Activated B cell treated with CpG ODN at 0.5 μM for 24 hours (primary cell): ENCODE measurements at places on chromosomes 6 and 20.

DNA sequence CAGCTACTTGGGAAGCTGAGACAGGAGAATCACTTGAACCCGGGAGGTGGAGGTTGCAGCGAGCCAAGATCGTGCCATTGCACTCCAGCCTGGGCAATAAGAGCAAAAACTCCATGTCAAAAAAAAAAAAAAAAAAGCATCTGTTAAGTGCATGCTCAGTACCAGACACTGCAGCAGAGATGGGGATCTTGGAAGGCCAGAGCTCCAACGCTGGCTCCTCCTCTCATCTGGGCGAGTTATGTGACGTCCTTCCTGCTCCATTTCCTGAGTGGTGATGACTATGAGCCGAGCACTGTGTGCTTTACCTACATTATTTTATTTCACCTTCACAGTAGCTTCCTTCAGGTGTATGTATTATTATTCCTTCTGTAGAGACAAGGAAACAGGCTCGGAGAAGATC lies 38.5 kb upstream of the CDH22 start:
- DNase-seq, result no peak

- peak; percentile 41 for DNase-seq
These were observed 122.1 kb upstream of the SPACA1 start for GRCh38 chr6:87925373-87926060.

DNA sequence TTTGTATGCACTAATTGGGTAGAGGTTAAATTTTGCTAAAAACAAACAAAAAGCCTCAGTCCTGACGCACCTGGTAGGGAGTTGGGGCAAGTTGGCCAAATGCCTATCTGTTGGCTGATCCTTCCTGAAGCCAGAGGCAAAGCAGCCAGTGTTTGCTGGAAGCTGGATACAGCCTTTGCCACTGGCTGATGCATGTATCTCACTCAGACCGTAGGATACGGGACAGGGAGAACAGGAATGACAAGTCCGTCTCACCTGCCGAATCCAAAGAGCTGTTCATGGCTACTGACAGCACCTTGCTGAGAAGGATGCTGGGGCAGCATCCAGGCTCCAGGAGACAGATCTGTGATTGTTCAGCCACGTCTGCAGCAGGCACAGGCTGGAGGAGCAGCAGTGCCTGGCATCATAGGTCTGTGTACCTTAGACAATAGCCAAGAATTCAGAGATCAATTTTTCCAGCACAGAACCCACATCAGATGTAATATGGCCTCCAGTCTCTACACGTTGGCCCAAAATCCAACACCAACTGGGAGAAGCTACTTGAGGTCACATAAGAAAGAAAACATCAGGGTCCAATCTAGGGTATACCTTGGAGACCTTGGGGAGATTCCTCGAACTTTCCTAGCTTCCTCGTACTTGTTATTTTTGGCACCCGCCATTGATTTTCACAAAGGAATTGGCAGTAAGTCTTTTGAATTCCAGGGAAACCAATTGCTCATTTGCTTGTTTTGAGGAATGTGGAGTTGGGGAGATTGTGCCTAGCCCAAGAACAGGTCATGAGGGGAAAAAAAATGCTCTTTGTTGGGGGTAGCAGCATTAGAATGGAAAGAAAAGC lies 108.5 kb upstream of the ARMC2 start:
- no peak for DNase-seq

DNA sequence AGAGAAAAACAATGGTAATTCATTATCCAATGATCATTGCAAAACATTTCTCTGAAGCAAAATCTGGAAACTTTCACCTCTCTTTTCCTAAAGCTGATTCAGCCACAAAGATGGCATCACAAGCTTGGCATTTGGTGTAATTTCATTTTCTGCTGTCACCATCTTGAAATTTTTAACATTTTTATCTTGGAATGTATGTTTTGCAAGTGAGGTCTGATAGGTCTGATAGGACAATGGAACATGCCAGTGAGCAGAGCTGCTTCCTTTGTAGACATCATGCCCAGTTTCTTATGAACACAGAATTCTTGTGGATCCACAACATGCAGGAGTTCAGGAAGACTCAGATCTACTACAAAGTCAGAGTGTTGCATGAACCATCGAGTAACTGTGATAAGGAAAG lies 969.6 kb downstream of the EYS start:
- DNase-seq, result no peak

GRCh38 chr6:81126150-81126549 lies 626.3 kb downstream of the TENT5A start:
- no peak for DNase-seq

DNA sequence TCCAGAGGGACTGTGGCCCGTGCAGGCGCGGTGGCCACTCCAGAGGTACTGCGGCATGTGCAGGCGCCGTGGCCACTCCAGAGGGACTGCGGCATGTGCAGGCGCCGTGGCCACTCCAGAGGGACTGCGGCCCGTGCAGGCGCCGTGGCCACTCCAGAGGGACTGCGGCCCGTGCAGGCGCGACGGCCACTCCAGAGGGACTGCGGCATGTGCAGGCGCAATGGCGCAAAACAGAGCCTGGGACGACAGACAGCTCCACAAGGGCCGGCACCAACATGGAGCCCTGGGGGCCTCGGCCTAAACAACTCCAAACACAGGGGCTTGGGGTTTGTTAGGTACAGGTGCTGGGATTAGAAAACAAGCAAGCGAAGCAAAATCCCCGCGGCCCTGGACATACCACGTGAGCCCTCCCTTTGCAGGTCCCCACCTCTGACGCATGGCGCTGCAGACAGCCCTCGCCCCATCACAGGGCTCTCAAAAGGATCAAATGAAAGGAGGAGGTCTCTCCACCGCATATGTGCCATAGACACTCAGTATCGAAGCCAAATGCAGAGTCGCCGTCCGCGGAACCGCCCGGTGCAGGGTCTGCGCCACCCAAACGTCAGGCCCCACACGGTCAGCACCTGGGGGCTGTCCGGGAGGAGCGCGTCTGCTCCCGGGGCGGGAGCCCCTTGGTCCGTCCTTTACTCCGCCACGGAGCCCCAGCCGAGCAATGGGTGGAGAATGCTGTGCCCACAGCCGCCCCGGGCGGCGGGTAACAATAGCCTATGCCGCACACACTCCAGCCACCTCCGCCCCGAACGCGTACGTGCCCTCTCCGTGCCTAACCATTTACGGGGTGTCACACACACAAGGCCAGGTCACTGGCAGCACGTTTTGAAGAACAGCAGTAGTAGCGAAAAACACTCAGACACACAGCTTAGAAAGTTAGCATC lies 85.7 kb downstream of the TAF4 start:
- DNase-seq, result no peak

GRCh38 chr20:432677-433299 lies 24.7 kb downstream of the RBCK1 start:
- no peak for DNase-seq

GRCh38 chr6:82840571-82840970 lies 225.1 kb downstream of the UBE3D start:
- no peak for DNase-seq

- no peak for DNase-seq
These were observed 41.6 kb upstream of the IYD start for GRCh38 chr6:150327117-150327774.

GRCh38 chr6:155504848-155505607 lies 49.4 kb upstream of the NOX3 start:
- DNase-seq, result no peak

GRCh38 chr6:105235155-105235554 lies 55.3 kb upstream of the POPDC3 start:
- DNase-seq, result no peak

GRCh38 chr6:39812853-39813533 lies 20.8 kb downstream of the DAAM2 start:
- no peak for DNase-seq

DNA sequence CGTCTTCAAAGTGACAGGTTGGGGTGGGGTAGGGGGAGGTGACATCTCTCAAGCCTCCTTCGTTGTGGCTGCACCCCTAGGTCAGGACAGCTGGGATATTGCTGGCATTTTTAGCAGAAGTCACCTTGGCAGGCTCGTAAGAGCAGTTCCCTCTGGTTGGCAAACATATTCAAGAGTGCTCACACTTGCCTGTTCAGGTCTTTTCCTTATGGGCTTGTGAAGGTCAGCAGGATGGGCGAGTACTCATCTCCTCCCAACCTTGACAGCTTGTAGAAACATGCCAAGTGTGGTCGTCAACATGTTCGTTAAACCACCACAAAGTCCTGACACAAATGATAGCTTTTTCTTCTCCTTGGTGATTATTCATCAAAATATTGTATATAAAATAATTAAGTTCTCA lies 113.6 kb downstream of the HDGFL1 start:
- DNase-seq, result no peak

DNA sequence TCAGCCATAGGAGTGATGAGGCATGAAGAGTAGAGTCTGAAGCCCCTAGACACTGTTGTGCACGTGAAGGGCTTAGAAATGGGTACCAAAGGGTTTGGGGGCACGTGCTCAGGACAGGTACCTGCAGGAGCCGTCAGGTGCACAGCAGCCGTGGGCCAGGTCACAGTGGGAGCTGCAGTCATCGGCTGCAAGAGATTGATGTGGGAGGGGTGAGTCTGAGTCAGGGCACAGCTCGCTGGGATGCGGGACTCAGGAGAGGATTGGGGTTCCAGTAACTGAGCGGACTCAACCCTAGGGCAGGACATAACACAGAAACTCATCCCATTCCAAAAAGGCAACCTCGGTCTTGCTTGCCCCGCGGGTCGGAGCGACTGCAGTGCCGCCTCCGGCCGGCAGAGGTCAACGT lies 1.1 kb downstream of the DLK2 start:
- no peak for DNase-seq

DNA sequence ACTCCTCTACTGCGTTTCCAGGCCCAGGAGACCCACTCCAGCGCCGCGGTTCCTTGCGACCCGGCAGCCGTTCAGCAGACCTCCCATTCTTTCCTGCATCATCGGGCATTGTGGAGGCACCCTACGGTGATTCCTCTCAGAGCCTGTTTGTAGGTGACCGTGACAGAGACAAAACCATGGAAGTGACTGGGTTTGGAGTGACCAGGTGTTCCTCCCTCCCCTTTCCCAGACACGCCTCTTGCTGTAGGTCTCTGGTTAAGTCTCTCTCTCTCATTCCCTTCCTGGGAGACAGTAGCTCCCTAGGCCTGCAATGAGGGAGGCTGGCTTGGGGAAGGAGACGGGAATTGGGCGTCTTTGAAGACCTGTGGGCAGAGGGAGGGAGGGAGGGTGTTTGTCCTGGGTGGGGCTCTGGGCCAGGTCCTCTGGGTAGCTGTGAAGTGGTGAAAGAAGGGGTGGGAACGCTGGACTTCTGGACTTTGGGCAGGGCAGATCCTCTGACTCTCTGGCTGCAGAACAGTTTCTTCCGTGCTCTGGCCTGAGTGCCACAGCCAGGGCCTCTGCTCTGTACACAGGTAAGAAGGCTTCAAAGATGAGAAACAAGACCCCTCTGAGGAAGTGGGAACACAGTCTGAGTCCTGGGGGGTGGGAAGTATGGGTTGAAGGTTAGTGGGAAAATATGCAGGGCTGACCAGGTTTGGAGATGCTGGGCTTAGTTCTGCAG lies 763 bp downstream of the KLC4 start:
- DNase-seq, result no peak

- DNase-seq, result no peak
These were observed at the start of gene RHAG for GRCh38 chr6:49636713-49637349. TSS of gene RHAG (minus strand) at chr6:49636839. CDS start at chr6:49636812, 27 bp downstream.

GRCh38 chr6:63864671-63865318 lies 229.2 kb downstream of the PHF3 start:
- no peak for DNase-seq

GRCh38 chr6:138560130-138560860 lies 61.0 kb upstream of the NHSL1 start:
- DNase-seq, result no peak

GRCh38 chr6:55447891-55448290 lies 120.6 kb downstream of the GFRAL start:
- DNase-seq, result no peak

- DNase-seq, result no peak
These were observed 2.9 kb upstream of the TDRD6 start for GRCh38 chr6:46684771-46685170.

- no peak for DNase-seq
These were observed 128.9 kb downstream of the OTOR start for GRCh38 chr20:16877053-16877554.

- no peak for DNase-seq
These were observed 97.2 kb downstream of the OPN5 start for GRCh38 chr6:47879015-47879414.

DNA sequence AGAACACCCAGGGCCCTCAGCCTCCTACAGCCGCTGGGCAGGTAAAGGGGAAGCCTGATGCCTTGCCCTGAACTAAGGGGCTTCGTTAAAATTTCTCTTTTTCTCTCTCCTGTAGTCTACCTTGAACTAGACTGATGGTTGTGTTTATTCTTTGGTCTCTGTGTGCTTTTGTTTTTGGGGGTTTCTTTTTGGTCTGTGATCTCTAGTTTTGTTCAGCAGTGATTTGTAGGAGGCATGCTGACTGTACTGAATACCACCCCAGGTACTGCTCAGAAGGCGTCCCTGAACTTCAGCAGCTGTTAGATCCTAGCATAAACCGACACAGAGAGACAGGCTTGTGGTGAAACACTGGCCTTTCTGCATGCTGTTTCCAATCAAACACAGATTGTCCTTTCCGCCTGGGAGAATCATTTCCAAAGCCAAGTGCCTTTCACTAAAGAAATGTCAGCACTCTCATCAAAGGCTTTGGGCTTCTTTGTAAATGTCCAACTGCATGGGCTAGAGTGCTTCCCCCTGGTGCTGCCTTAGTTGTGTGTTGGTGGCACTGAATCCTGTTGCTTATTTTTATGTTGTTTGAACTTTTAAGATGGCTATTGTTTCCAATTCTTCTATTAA lies 364.7 kb upstream of the SASH1 start:
- DNase-seq, result no peak

- no peak for DNase-seq
These were observed 9.8 kb downstream of the MRPS18A start for GRCh38 chr6:43677759-43678158.

GRCh38 chr20:23362392-23363256 lies 642 bp downstream of the GZF1 start:
- no peak for DNase-seq

DNA sequence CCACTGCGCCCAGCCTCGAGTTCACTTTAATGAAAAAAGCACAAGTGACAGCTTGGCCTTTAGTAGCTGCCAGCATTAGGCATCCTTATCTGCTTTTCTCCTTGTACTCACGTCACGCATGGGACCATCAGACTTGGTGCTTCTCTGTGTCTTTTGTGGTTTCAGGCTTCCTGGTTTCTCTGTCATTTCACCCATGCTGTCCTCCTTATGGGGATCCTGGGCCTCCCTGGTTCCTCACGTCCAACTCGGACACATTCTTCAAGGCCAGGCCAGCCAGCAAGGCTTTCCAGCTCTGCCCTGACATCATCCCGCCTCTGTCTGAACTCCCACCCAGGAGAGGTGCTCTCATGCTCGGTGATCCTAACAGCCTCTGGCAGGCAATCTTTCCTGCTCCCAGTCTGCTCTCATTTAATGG lies 83.2 kb downstream of the TIAM2 start:
- DNase-seq, result no peak
